NCI-H1694 treated with DMSO at 0.1 percent for 48 hours (cell line): ENCODE measurements at places on chromosomes 1 and 21.

DNA sequence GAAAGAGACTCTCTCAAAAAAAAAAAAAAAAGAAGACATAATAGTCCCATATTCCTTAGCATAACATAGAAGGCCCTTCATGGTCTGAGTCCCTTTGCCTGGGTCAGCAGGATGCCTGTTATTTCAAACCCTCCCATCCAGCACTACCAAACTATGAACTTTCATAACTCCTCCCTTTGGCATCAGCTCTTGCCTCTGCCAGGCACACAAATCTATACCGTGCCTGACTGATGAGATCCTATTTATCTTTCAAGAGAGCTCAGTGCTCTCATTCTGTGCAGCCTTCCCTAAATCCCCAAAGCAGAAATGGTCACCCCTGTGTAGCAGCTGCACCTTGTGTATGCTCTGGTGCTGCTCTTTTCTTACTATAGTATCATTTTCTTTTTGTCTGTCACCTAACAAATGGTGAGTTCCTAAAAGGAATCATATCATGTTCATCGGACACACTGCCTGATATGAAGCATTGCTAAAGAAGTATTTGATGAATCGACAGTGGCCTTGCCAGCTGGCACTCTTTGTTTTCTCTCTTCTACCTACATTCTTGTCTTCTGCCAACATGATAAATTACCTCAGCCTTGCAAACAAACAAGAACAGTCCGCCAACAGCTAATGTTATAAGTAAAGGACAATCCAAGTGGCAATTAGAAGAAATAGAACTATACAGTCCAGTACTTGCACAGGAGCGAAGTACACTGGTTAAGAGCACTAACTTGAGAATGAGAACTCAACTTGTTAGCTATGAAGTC, 29.9 kb downstream of the FMO4 start:
- no peak for DNase-seq

- DNase-seq = peak; percentile 64
Measured at GRCh38 chr1:203126866-203127665, 460 bp upstream of the ADORA1 start.

GRCh38 chr21:27023186-27023585, 56.3 kb upstream of the ADAMTS5 start:
- no peak for DNase-seq

DNA sequence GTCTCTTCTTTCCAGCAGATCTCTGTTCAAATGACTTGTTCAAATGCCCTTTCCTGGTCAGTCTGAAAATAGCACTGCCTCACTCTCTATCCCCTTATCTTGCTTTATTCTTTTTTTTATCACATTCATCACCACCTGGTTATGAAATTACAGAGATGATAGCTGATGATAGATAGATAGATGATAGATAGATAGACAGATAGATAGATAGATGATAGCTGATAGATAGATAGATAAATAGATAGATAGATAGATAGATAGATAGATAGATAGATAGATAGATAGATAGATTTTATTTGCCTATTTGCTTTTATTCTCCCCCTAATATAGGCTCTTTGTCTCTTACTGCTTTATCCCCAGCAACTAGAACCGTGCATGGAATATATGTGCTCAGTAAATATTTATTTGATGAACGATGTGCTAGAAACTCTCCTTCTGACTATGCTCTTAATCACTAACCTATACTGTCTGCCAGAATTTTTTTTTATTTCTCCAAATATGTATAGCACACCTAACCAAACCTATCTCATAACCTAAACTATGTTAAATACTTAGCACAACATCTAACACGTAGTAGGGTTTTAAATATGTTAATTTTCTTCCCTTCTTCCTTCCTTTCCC, 372.8 kb upstream of the DUSP10 start:
- no peak for DNase-seq

GRCh38 chr1:44542420-44543063, 131.7 kb downstream of the TMEM53 start:
- no peak for DNase-seq

GRCh38 chr1:150464422-150464826, 22.8 kb upstream of the TARS2 start:
- DNase-seq = peak; percentile 46

- no peak for DNase-seq
Measured at GRCh38 chr1:215241451-215241850, 158.9 kb downstream of the KCNK2 start.

DNA sequence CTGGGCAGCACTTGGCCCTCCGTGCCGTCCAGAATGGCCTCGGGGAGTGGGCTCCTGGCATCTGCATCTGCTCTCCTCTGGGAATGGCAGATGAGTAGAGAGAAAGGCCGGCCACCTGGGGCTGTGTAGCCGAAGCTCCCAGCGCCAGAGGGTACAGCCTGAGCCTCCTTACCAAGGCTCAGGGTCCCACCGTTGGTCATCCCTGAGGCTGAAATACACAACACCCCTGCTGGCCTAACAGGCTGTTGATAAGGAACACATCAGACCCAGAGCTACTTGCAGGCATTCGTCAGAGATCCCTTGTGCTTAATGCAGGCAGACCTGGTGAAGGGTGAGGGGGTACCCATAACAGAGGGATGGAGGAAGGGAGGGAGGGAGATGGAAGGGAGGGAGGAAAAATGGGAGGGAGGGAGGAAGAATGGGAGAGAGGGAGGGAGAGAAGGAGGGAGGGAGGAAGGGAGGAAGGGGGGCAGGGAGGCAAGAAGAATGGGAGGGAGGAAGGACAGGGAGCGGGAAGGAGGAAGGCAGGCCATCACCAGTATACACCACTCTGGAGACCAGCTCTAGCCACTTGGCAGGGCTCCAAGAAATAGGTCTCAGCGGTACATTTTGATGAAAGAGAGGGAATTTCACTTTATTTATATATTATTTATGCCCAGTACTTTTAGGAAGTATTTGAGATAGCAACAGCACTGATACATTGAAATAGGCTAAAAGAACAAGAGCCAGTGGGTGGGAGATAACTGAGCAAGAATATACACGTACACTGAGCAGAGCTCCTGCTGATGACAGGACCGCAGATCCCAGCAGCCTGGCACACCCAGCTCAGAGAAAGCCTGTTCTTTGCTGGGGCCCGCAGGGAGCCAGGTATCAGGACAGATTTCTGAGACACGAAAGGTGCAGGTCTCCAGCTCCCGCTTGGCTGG, 315.0 kb upstream of the VAMP3 start:
- no peak for DNase-seq

DNA sequence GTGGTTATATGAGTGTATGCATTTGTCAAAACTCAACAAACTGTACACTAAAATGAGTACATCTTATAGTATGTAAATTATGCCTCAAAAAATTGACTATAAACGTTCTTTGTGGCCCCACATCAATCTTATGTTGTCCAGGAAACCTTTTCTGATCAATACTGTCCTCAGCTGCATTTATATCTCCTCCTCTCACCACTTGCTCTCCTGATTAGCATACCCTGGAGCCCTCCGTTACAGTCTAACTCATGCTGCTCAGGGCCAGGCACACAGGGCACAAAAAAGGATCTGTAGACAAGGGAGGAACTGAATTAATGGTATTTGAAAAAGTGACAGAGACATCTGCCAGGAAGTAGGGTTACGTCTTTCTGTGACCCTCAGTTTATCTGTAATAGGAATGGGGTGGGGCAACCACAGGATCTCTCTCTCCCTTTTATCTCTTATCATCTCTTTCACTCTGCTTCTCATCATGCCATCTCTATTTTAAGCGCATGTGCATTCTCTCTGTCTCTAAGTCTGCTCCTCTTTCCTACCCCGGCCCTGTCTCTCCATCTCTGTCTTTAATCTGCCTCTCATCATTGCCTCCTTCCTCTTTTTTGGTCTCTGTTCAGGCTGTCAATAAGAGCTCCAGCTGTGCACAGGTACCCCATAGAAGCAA, 7.0 kb upstream of the TAL1 start:
- DNase-seq = no peak

- DNase-seq = no peak
Measured at GRCh38 chr1:11929849-11930248, 3.6 kb upstream of the KIAA2013 start.

DNA sequence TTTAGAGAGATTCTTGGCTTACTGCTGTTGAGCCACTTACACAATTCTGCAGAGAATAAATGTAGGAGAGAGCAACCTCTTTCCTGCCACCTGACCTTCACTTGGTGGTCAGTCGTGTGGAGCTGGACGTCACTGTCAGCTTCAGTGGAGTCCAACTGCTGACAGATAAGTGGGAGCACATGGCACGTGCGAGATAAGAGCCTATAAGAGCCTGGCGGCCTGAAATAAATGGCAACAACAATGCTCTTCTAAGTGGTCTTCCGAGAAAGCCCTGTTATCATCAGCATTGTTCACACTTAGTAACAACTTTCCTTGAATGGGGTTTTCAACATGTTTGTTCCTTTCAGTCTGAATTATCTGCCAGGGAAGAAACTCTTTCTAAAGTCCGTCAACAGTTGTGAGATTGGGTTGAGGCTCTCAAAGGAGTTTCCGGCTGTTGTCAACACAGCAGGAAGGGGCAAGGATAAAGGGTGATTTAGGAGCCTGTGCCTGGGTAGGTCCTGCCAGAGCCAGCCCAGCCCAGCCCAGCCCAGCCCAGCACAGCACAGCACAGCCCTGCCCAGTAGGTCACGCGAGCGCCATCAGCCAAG, 57.2 kb upstream of the RUNX1 start:
- DNase-seq = no peak

DNA sequence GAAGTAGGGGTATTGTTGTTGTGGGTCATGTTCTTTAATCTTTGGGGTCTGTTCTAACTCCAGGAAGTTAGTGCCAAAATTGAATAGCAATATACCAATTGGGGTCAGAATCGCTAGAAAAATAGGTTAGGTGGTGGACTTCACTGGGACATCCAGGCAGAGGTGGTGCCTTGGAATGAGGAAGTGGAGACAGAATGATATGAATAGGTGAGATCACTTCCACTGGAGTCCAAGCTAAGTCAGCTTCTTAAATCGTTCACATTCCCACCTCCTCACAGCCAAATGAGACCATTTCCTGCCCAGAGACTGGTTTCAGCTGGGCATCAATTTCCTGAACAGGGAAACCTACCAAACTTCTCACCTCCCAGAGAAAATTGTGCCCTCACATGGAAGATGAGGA, 137.8 kb upstream of the RAB4A start:
- DNase-seq = no peak

DNA sequence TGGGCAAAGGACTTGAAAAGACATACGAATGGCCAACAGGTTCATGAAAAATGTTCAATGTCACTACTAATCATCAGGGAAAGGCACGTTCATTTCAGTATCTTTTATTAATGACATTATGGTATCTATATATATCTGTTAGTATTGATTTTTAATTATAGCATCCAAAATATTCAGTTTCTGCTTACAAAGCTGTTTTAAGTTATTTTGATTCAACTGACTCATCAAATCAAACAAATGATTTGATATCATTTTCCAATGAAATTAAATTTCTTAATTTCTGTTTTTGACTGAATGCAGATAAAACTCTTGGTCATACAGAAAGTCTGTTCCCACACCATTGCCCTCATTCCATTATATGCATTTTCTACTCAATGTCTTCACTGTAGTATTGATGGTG, 315.9 kb downstream of the PDE4B start:
- no peak for DNase-seq

GRCh38 chr1:228938537-228938901, 203.2 kb downstream of the RHOU start:
- DNase-seq = no peak
